ENCODE measurements at places on chromosomes 1 and 21.

GRCh38 chr1:110555807-110556470, 37.0 kb upstream of the KCNA10 start:
- peak; percentile 88 for DNase-seq

- DNase-seq: no peak
These were observed 927 bp upstream of the CFHR3 start for GRCh38 chr1:196773713-196774112.

GRCh38 chr1:54027848-54028247, 9.9 kb upstream of the LDLRAD1 start:
- DNase-seq: no peak

GRCh38 chr1:55670331-55671082, 455.3 kb upstream of the USP24 start:
- no peak for DNase-seq

DNA sequence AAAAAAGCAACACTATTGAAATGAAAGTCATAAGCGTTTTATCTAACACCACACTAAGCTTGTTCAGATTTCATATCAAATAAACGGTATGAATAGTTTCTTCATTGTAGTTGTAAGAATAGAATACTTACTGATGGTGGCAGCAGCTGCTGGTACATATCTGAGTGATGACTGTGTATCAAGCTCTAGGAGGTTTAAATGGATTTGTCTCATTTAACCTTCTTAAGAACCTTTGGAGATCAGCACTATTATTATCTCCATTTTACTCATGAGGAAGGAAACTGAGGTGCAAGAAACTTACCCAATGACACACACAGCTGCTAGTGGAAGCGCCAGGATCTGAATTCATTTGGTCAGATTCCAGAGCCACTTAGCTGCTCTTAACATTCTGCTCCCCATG, 104.0 kb downstream of the EIF4G3 start:
- no peak for DNase-seq

GRCh38 chr1:167564612-167565270, 11.2 kb upstream of the CREG1 start:
- no peak for DNase-seq

- DNase-seq: no peak
These were observed 5.9 kb downstream of the CAMK1G start for GRCh38 chr1:209589440-209589839.
